Suprapubic skin (tissue), 4 donors: ENCODE measurements at places on chromosomes 1 and 21.

DNA sequence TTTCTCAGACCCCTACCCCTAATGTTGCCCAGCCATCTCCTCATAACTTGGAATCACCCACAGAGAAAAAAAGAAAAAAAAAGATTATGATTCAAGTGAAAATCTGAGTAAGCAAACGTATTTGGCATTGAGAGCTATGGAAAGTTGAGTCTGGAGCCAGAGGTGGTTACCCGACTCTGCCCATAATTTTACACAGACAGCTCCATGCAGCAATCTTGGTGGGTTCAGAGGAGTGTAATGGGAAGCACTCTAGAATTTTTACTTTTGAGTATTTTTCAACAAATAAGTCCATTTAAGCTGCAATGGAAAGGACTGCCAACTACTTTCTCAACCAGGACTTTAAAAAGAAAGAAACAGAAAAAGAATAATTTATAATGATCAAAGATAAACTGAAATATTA lies 62.7 kb downstream of the ZC3H11B start:
- peaks cover 2% of the 10 kb centered on the region for H3K4me1 ChIP-seq
- no peaks in the 10 kb centered on the region for H3K27me3 ChIP-seq
- no peak overlapping the region for H3K4me3 ChIP-seq
- no peak overlapping the region for H3K27ac ChIP-seq
- DNase-seq, result no peak
- no peaks in the 10 kb centered on the region for H3K36me3 ChIP-seq

- no peaks in the 10 kb centered on the region for H3K27me3 ChIP-seq
- H3K4me1 ChIP-seq, result peaks cover 12% of the 10 kb centered on the region
- H3K4me3 ChIP-seq, result no peak overlapping the region
- H3K27ac ChIP-seq, result no peak overlapping the region
- no peak for DNase-seq
These were observed 81.6 kb upstream of the SSX2IP start for GRCh38 chr1:84771895-84772294.

GRCh38 chr1:29673669-29674626 lies 437.6 kb downstream of the PTPRU start:
- no peak overlapping the region for H3K4me3 ChIP-seq
- no peak overlapping the region for H3K27ac ChIP-seq
- no peaks in the 10 kb centered on the region for H3K4me1 ChIP-seq
- H3K36me3 ChIP-seq, result no peaks in the 10 kb centered on the region

DNA sequence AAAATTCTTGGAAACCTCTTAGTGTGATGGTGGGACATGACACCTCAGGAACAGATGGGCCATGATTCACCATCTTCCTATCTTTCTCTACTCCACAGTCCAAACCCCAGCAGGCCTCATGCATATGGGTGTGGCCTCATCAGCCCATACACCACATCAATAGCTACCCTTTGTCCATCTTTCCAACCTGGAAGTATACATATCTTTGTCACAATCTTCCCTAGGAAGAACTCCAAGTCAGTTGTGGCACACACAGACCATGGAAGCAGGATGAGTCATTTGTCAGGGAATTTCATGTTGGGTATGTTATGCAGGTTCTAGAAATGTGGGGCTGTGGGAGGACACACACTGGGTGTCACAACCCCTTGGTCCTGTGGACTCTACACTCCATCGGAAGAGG lies 30.5 kb upstream of the CLCA4 start:
- no peaks in the 10 kb centered on the region for H3K27me3 ChIP-seq
- no peaks in the 10 kb centered on the region for H3K4me1 ChIP-seq
- H3K27ac ChIP-seq, result no peak overlapping the region
